Effector memory CD4-positive, alpha-beta T cell (primary cell): ENCODE measurements at places on chromosomes 7 and 10.

DNA sequence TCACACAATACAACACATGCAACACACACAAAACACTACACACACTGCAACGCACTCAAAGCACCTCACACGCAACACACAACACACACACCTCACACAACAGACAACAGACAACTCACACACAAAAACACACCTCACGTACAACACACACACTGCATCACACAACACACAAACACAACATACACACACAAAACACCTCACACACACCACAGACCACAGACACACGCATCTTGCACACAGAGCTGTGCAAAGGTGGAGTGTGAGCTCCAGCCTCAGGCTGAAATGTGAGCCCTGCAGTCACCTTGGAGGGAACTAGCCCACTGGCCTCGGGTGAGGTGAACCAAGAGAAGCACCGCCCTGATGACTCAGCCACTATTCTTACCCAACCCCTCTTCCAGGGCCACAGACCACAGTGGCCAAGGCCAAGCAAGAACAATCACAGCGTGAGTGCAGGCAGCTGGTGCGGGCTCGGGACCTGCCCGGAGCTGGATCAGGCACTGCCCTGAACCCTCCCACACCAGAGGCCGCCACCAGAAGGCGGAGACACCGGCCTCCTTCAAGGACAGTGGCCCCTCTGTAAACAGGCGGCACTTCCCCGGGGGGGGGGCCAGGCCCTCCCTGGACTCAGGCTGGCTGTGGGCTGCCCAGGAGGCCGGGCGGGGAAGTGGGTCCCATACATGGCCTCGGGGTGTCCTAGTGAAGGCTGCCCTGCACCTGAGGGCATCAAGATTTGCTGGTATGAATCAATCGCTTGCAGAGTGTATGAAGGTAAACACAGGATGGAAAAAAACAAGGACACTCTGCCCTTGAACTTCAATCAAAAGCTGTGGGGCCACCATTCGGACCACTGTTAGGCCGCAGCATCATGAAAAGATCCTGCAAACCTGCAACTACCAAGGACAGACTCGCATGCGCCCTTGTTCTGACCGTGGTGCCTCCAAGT is 106.7 kb downstream of the TNS3 start:
- DNase-seq = no peak

- DNase-seq = no peak
Observed at GRCh38 chr10:436911-437665, 252.4 kb downstream of the DIP2C start.

GRCh38 chr10:77500754-77501151 is 136.9 kb downstream of the KCNMA1 start:
- DNase-seq = no peak

- DNase-seq = no peak
Observed at GRCh38 chr7:102439963-102440795, 6.8 kb downstream of the ORAI2 start.

- no peak for DNase-seq
Observed at GRCh38 chr7:43764039-43764761, 5.7 kb downstream of the BLVRA start.

DNA sequence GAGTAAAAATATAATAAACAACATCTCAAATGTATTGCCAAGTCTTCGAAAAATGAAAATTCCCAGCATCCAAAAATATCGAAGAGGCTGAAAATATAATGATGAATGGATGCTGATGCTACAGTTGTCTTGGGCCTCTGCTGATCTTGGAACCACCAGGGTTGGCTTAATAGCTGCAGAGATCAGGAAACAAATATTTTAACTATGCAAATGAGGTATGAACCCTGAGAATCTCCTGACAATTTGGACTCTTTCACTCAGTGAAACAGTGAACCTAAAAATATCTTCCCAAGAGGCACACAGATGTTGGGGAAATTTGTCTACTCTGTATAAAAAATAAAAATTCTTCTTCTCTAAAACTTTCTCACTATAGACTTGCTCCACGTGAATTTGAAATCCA is 97.7 kb upstream of the EGFR start:
- no peak for DNase-seq

GRCh38 chr7:158236400-158236799 is 351.2 kb downstream of the PTPRN2 start:
- DNase-seq = no peak
